AG09309 (cell line): ENCODE measurements at places on chromosomes 3 and 15.
A peak's percentile ranks its signal among the peaks of the same experiment; 100 is the strongest.

GRCh38 chr3:74127256-74127655 lies 487.2 kb downstream of the CNTN3 start:
- DNase-seq = no peak

- peak; percentile 96 for DNase-seq
Observed at GRCh38 chr15:101201411-101202174, 50.3 kb downstream of the CHSY1 start.

GRCh38 chr15:47917881-47918280 lies 200.6 kb downstream of the SEMA6D start:
- no peak for DNase-seq

DNA sequence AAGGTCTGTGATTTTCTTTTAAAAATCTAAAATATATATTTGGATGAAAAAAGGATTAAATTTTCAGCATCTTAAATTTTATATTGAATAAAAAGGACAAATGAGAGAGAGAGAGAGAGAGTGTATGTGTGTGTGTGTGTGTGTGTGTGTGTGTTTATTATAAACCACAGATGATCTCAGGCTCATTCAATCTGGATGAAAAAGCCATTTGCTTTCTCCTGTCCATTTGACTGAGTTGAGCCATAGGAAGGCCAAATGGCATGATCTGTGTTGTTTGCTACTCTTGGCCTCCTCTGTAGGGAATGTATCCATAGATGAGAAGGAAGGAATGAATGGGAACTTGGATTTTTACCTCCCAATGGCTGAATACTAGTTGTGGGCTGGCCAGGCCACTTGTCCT lies 92.5 kb upstream of the MEX3B start:
- DNase-seq = no peak

- DNase-seq = no peak
Observed at GRCh38 chr3:47054412-47054811, 74.9 kb downstream of the NBEAL2 start.

DNA sequence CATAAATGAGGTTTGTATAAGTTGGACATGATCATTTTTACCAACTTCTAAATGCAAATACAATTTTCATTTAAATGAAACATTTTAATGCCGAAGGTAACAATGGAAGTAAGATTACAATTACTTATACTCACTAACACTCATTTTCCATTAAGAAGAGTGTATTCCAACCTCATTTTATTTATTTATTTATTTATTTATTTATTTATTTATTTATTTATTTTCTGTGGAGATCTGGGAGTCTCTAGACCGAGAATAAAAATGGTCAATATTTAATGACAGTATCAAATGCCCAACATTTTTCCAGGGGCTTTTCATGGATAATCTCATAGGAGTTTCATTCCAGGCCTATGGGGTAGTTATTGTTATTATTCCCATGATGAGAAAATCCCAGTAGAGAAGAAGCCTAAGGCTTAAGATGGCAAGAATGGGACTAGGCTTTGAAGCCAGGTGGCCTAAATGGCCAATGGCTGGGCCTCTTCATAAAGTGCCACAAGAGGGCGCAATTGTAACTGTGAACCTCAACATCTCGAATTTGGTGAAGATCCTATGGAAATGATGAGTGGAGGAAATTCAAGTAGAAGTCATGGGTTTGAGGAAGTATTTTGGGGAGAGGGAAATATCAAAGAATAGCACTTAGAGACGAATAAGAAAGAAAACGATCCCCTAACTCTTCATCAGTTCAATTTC lies 21.3 kb downstream of the VGLL3 start:
- no peak for DNase-seq

DNA sequence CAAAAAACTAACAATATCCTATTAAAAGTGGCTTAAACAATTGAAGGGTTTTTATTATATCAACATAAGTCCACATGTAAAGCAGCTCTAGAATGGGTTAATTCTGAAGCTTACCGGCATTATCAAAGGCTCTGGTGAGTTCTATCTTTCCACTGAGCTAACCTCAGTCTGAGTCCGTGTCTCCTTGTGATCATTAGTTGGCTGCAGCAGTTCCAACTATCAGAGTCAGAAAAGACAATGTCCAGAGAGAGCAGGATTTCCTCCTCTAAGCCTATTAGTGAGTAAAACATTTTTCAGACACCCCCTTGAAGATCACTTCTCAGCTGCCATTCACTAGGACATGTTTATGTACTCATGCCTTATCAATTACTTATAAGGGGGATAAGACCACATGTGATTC lies 49.9 kb downstream of the DHX36 start:
- DNase-seq = no peak

- no peak for DNase-seq
Observed at GRCh38 chr15:63576441-63576840, 20.7 kb upstream of the FBXL22 start.

GRCh38 chr3:172098698-172099494 lies 59.5 kb downstream of the FNDC3B start:
- no peak for DNase-seq

GRCh38 chr15:59410391-59410896 lies 27.5 kb upstream of the FAM81A start:
- no peak for DNase-seq

GRCh38 chr3:186640929-186641328 lies 730 bp downstream of the FETUB start:
- no peak for DNase-seq

DNA sequence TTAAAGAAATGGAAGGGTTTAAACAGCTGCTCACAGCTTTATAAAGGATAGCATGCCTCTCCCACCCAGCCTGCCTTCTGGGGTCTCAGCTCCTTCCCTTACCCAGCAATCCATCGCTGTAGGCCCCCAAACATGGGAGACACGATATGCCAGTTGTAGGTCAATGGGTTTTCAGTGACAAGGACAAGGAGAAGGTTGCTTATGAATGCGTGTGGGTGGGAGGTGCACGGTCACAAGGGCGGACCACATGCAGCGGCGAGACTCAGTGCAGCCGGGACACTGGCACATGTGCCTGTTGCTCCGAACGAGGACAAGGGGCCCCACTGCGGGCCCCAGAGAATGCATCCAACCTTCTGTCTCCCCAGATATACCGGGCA lies 67.0 kb downstream of the MGLL start:
- no peak for DNase-seq

DNA sequence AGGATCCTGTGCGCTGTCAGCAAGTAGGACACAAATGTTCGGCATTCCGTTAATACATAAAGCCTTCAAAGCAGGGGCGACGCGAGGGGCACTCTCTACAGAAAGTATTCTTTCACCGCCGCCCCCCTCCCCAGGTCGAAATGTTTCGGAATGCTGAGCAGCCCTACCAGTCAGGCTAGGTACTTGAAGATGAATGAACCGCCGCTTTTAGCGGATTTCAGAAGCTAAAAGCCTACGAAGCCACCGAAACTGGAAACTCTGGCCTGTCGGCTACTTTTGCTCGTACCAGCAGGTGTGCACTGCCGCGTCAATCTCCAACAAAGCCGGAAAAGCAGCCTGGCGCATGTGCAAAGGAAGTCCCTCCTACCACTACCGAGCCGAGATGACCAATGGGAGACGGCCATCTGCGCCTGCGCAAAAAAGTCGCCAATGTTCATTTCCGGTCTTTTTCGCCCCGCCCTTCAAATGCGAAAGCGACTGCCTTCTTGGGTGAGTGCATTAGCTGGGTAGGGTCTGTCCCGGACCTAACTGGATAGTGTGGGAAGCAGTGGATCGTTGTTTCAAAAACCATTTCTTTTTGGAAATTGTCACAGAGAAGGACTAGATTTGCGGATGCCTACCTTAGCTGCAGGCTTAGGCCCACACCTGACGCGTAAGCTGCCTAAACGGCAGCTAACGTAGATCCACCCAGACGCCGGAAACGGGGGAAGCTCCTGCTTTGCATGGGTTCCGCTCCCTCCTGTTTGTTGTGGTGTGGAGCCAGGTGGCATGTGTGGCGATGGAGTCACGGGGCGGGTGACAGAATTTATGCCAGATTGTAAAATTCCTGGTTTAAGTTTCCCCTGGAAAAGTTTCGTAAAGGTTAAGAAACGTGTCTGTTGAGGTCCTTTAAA lies at the start of gene WDR5B:
Gene WDR5B, minus strand, starts transcription at position 301 of the 893 bp plus-strand sequence. CDS start 534 bp downstream, outside the sequence.
- DNase-seq = peak; percentile 93

DNA sequence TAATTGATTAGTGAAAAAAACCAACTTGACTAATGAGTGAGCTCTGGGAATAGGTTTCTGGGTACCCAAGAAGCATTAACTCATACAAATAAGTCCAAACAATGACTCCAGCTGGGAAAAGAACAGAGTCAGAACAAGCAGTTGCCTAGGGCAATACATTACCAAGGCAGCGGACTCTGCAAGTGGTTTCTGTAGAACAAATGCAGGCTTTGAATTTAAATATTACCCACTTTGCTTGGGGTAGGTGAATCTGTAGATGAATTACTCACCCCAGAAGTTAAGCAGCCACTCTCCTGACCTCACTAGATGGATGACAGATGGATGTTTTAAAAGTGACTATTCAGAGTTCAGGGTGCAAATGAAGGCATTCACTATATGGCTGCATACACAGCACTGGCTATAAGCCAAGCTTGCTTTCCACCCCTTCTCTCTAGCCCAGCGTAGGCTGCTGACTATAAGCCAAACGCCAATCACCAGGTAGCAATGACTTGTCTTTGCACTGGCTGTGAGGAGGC lies 73.1 kb upstream of the BHLHE40 start:
- DNase-seq = no peak

DNA sequence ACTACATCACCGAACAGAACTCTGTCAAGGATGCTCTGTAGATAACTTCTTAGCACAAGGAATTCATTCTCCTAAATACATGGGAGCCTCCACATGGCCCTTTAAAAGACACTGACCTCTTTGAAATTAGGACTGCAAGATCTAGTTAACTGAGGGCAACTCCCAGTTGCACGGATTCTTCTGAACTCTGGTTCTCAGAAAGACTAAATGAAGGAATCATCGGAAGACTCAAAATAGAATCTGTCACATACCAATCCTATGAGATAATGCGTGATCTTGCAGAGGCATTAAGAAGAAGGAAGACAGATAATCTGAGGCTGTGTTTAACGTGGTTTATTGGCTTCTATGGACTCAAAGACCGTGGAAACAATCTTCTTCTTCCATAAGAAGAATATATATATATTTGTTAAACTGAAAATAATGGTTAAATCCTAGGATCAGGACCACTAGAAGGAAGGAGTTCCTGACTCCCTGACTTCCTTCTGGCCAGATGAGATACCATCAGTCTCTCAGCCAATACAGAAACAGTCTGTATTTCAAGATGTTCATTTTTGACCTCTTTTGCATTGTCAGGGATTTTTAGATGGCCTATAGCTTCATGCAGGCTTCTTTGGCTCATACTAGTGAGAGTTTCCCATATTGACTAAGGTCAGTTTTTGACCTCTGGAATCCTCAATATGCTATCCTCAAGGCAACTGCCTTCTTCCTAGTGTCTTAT lies 33.9 kb upstream of the TBC1D23 start:
- DNase-seq = no peak

DNA sequence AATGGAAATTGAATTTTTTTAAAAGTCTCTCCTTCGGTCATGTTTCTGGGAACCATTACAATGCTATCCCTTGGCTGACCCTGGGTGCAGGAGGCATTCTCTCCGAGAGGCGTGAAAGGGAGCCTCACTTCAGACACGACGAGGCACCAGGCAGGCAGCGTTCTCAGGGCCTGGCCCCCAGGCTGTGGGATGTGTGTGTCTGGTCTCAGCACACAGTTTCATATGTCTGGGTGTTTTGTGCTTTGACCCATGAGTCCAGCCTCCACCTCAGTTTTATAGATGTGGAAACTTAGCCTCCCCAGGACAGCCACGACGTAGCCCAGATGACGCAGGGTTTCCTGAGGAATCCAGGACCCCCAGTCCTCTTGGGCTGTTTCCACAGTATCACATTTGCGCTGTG lies 34.0 kb downstream of the FGD5 start:
- no peak for DNase-seq

GRCh38 chr3:178703268-178703975 lies 167.2 kb downstream of the KCNMB2 start:
- DNase-seq = peak; percentile 66

- DNase-seq = no peak
Observed at GRCh38 chr3:73540969-73541740, 83.6 kb downstream of the PDZRN3 start.

DNA sequence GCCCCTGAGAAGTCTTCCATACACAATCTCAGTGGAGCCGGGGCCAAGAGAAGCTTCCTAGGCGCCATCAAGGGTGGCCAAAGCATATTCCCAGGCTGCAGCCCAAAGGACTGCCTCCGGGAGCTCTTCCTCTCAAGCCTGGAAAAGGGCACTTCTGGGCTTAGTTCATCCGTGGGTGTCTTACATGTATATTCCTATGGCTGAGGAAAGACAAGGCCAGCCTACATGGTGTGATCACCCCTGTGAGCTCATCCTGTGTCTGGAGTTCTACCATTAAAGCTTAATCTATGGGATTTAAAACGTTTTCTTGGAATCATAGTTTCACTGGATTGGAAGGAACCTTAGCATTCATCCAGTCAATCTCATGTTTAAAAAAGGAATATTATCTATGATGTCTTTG lies 21.9 kb upstream of the TIMP4 start:
- no peak for DNase-seq

- no peak for DNase-seq
Observed at GRCh38 chr3:71831599-71831998, 46.7 kb upstream of the PROK2 start.

DNA sequence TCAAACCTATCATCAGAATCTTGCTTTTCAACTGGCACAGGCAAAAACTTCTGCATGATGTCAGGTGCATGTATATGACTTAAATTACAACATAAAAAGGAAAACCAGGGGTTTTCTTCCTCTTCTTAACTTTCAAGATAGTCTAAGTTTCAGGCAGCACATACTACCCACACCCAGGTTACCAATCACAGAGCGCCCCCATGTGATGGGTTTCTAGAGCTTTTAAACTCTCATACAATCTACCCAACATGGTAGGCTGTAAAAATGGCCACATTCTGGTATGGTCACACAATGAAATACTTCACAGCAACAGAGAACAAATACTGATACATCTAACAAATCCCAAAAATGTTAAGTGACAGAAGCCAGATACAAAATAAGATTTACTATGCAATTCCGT lies 7.4 kb downstream of the MESD start:
- no peak for DNase-seq

- no peak for DNase-seq
Observed at GRCh38 chr3:183449391-183449790, 21.0 kb upstream of the MCF2L2 start.

DNA sequence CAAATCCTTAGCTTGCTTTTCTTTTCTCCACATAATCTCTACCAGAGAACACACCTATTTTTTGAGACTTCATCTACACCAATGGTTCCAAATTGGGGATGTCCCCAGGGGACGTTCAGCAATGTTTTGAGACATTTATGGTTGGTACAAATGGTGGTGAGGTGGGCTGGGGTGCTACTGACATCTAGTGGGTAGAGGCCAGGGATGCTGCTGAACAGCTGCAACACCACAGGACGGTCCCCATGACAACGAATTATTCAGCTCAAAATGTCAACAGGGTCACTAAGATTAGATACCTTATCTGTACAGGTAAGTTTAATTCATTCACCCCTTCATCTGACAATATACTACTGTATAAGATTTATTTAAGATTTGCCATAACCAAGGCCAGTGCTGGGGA lies 14.4 kb downstream of the GK5 start:
- DNase-seq = no peak

- DNase-seq = no peak
Observed at GRCh38 chr3:114329823-114330222, 36.0 kb downstream of the TIGIT start.

- DNase-seq = no peak
Observed at GRCh38 chr15:40289140-40289775, 6.4 kb upstream of the ANKRD63 start.

GRCh38 chr3:123076496-123077418 lies 9.9 kb downstream of the PDIA5 start:
- DNase-seq = no peak

- no peak for DNase-seq
Observed at GRCh38 chr3:171807129-171807675, 3.1 kb downstream of the PLD1 start.
